Activated naive CD8-positive, alpha-beta T cell treated with anti-CD3 and anti-CD28 coated beads, Interleukin-2, amount 50 U/mL, for 24 hours (primary cell): ENCODE measurements at places on chromosomes 2 and 18.

- DNase-seq: no peak
Measured at GRCh38 chr18:58726671-58727070, 55.4 kb downstream of the MALT1 start.

GRCh38 chr2:173027181-173028128 lies 48.2 kb upstream of the MAP3K20 start:
- peak; percentile 77 for DNase-seq

DNA sequence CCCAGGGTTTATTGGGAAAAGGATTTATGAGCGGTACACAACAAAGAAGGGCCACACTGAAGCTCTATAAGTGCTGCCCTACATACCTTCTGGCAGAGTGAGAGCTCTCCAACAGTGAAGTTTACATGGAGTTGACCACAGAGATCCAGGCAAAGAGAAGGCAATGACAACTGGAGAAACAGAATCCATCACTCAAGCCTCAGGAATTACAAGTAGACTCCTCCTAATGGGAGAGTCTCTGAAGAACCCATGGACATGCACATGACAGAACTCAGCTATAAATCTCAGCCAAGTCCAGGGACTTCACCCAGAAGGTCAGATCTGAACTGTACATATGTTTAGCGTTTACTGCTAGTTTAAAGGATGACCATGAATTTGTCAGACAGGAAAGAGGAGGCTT lies 164.7 kb downstream of the DNAH7 start:
- no peak for DNase-seq

GRCh38 chr2:233228376-233228775 lies 23.1 kb upstream of the ATG16L1 start:
- DNase-seq: no peak

DNA sequence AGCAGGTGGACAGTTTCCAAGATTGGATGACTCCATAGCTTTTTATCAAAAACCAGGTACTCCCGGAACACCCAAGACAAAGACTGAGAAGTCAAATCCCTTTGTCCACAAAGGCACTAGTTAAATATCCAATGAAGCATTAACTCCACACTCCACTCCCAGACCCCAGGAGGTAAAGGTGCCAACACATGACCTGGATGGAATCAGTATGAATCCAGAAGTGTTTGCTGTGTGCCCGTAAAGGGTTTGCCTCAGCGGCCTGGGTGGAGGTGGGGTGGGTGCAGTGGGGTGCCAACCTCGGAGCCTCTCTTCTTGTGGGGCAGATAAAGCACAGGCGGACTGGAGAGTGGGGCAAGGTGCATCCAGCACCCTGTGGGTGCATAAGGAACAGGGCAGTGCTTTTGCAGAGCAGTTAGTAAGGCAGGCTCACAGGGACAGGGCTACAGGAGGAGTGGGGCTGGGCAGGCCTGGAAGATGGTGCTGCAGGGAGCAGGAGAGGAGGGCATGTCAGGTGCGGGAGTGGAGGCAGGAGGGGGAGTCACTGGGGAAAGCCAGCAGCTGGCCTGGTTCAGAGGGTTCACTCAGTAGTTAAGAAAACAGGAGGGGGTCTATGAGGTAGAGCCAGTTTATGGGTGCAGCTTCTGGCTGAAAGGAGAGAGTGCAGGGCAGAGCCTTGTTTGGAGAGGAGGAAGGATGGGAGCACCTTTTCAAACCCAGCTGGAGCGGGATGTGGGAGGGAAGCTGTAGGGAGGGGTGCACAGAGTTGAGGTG lies 208.4 kb upstream of the SMAD2 start:
- DNase-seq: no peak
